ENCODE measurements at places on chromosomes 11 and 22.

DNA sequence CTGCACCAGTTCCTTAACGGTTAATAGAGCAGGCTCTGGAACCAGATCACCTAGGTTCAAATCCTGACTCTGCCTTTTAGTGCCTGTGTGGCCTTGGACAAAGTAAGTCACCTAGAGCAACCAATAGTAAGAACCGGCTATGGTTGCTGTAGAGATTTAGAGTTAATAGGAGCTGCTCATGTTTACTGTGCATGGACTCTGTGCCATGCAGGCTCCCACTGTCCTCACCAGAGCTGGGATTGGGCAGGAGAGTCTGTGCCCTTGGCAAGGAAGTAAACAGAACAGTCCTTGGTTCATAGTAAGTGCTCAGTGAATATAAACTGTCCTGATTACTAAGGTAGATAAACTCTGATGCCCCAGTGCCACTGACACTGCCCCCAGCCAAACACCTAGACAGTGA is 1.4 kb upstream of the TP53I11 start:
- DNase-seq = no peak

DNA sequence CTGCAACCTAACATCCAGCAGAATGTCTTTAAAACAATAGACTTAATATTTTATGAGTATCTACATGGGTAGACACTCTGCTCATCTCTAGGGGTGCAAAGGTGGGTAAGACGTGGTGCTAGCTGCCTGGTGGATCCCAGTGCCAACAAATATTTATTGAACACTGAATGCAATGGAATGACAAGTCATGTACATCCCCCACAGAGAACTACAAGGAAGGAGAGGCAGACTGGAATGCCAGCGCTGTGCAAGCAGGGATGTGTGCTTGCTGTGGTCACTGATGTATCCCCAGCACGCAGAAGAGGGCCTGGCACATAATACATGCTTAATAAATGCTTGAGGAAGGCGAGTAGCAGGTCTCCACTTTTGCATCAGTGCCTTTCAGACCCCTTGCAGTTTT is 61.9 kb downstream of the CD6 start:
- no peak for DNase-seq

- no peak for DNase-seq
Observed at GRCh38 chr22:43269246-43269645, 73.9 kb downstream of the SCUBE1 start.

DNA sequence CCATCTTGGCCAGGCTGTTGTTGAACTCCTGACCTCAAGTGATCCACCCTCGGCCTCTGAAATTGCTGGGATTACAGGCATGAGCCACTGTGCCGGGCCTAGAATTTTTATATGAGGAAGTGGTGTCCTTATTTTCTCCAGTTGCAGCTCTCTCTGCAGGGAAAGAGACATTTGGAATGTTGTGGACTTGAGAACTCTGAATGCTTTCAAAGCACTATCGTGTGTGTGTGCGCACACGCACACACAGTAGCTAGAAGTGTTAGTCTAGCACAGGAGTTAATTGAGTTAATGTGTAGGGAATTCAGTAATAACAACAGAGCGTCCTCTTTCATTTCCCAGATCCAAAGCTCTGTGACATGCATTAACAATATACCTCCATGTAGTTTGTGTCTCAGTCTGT is 164.0 kb upstream of the RASSF10 start:
- DNase-seq = no peak

- no peak for DNase-seq
Observed at GRCh38 chr11:30741039-30741550, 154.9 kb upstream of the MPPED2 start.

GRCh38 chr22:45867906-45868555 is 108.9 kb downstream of the WNT7B start:
- DNase-seq = no peak

GRCh38 chr11:85123752-85124231 is 503.4 kb downstream of the DLG2 start:
- no peak for DNase-seq
